ENCODE measurements at places on chromosomes 1 and 21. TPM values are rescaled to one million over a fixed set of nuclear protein-coding genes. Genes with fewer than 3 reads are reported as not detected.

CLEC20A gene
- total RNA-seq, result not detected

MPL gene
- 0.26 TPM for total RNA-seq

LMOD1 gene
- 0.67 TPM for total RNA-seq

GRCh38 chr1:27940297-27940696 lies 5.5 kb downstream of the SMPDL3B start:
- DNase-seq, result no peak
- H3K36me3 ChIP-seq, result no peaks in the 10 kb centered on the region
- H3K4me3 ChIP-seq, result no peak overlapping the region
- no peak overlapping the region for H3K27ac ChIP-seq
- H3K4me1 ChIP-seq, result peaks cover 5% of the 10 kb centered on the region

- H3K27ac ChIP-seq, result no peak overlapping the region
- H3K27me3 ChIP-seq, result no peaks in the 10 kb centered on the region
- no peak overlapping the region for H3K4me3 ChIP-seq
- no peaks in the 10 kb centered on the region for H3K4me1 ChIP-seq
- H3K36me3 ChIP-seq, result no peaks in the 10 kb centered on the region
Observed at GRCh38 chr21:33237486-33237885, 7.7 kb downstream of the IFNAR2 start.

GRCh38 chr1:234212764-234213657 lies 160.2 kb upstream of the COA6 start:
- no peak for DNase-seq
- H3K36me3 ChIP-seq, result no peaks in the 10 kb centered on the region
- H3K4me3 ChIP-seq, result no peak overlapping the region
